ENCODE measurements at places on chromosomes 11 and 22.

GRCh38 chr11:65915821-65916251 is 3.0 kb downstream of the C11orf68 start:
- peak; percentile 58 for DNase-seq

DNA sequence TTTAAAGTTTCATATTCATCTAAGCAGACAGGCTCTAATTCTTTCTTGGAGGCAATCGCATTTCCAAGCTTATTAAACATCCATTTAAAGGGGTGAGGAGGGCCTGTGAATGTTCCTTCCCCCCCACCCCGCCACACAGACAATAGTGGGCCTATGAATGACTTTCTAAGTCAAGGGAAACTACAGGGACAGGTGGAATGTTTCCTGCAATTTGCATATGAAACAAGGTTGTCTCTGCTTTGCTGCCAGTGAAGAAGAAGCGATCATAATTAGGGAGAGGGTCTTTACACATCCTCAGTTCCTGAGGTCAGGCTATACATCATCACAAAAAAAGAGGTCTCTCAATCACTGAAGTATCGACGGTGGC is 127.9 kb upstream of the OPCML start:
- no peak for DNase-seq

DNA sequence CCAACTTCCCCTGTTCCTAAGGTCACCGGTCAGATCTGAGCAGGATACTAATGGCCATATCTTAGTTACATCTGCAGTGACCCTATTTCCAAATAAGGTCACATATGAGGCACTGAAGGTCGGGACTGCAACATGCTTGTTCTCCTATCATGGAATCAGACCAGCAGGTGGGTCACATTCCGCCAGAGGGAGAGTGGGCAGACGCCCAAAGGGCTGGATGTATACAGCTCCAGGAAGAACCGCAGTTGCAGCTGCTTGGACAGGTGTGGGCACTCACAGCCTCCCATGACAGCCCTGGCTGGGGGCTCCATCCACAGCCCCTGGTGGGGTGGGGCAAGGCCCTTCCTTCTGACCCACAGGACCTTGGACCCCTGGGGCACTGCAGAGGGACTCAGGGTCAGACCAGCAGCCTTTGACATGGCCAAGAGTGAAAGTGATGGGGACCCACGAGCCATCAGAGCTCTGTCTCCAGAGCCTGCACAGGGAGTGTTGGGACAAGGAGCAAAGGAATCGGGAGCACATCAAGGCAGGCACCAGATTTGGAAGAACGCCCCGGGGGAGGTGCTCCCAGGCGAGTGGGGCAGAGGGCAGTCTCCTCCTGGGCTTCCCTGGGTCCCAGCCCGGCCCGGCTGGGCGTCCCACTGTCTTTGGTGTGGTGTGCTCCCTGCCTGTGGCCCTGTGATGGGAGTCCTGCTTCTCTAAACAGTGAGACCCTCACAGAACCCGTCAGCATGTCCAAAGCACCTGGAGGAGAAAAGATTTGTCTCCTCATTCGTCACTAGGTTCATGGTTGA is 13.3 kb upstream of the CD81 start:
- no peak for DNase-seq

GRCh38 chr11:95247883-95248282 is 16.9 kb upstream of the SESN3 start:
- DNase-seq = no peak

- no peak for DNase-seq
Observed at GRCh38 chr11:41666951-41667653, 207.7 kb upstream of the LRRC4C start.

DNA sequence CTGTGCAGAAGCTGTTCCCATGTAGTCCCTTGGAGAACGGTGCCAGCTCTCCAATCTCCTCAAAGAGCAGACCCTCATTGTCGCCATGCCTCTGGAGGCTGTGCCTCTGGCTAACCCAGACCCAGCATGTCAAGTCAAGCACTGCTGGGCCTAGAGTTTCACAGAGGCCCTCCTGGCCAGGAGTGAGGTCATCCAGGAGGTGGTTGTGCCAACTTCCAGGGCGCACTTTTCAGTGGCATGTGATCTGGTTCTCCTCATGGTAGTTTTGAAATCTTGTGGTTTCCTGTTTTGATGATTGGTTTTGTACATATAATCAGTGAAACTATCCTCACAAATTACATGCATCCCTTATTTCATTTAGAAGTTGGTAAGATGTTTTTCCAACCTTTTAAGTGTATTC is 78.9 kb downstream of the PPFIBP2 start:
- DNase-seq = no peak

Measured in anterior cingulate cortex (tissue), 58 donors.